ENCODE measurements at places on chromosomes 1 and 21.

GRCh38 chr1:181918880-181919525 lies 142.5 kb downstream of the ZNF648 start:
- no peak for DNase-seq

- DNase-seq: no peak
Measured at GRCh38 chr21:45291613-45292398, 4.1 kb upstream of the POFUT2 start.

DNA sequence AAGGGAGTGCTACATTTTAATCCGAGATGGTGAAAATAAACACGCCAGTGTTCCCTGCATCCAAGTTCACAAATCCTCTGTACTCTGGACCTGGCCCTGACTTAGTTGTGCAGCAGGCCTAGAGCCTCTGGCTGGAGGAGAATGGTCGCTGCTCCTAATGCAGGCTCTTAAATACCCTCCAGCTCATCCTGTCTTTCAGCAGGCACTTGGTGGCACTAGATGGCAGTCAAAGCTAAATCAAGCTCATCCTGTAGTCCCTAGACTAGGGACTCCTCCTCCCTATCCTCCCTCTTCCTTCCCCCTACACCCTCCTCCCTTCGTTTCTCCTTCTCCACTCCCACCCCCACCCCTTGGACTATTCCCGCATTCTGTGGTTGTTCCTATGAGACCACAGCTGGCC lies 41.6 kb upstream of the MTR start:
- DNase-seq: no peak

- no peak for DNase-seq
Measured at GRCh38 chr1:45375104-45376090, 35.2 kb upstream of the MUTYH start.

DNA sequence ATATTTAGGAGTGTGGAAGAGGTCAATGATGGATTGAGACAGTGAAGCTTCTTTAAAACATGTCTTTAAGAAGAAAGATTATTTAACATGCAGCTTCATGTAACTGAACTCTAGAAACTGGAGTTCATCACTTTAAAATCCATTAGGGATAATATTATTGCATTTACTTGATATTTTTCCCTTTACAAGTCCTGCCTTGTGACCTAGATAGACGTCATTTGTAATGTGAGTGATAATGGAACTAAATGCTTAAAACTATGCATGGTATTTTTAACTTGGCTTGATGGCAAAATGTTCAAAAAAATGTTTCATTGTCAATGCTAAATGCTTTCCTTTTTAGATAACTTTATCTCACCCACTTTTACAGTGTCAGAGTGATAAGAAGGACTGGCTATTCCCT lies 723.7 kb downstream of the RWDD3 start:
- DNase-seq: no peak

- no peak for DNase-seq
Measured at GRCh38 chr1:7984811-7985210, 23.3 kb downstream of the PARK7 start.
